ENCODE measurements at places on chromosomes 7 and 10.
A peak's percentile ranks its signal among the peaks of the same experiment; 100 is the strongest.

GRCh38 chr10:126264102-126265018, 123.9 kb downstream of the ADAM12 start:
- no peak for DNase-seq

DNA sequence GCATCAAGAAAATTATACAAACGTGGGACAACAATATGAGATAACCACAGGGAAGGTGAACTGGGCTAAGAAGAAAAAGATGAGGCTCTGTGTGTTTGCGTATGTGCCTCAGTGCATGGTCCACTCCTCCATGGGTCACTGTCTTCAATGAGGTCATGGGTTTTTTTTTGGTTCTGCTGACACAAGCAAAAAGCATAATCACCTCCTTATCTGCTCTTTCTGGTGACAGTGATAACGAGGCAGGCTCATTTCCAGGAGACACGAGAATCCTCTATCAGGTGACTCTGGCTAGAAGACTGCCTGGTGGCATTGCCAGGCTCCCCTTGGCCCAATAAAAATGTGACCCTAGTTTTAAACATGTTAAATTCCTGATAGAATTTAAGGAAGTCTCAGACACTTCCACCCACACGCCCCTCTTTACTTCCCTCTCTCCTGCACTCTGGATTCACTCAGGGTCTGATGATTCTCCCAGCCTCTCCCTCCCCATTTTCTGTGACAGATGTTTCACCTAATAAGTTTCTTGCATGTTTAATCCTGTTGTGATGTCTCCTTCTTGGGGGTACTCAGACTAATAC, 35.3 kb upstream of the CDCA7L start:
- no peak for DNase-seq

- DNase-seq, result no peak
These were observed 45.9 kb downstream of the INPP5A start for GRCh38 chr10:132583456-132583855.

DNA sequence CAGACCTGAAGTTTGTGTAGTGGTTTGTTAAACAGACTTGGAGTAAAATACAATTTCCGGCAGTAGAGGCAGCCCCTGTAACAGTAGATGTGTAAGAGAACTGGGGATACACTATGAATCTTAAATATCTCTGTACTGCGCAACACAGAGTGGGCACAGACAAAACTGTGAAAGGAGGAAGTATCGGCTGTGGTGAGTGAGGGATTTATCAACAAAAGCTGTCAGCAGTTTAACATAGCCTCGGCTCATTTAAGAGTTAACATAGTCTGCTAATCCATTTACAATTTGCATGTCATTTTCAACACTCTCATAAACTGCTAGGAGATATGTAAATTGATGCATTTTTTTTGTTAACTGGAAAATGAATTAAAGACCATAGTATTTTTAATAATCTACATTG, 225.2 kb downstream of the ZWINT start:
- peak; percentile 39 for DNase-seq

DNA sequence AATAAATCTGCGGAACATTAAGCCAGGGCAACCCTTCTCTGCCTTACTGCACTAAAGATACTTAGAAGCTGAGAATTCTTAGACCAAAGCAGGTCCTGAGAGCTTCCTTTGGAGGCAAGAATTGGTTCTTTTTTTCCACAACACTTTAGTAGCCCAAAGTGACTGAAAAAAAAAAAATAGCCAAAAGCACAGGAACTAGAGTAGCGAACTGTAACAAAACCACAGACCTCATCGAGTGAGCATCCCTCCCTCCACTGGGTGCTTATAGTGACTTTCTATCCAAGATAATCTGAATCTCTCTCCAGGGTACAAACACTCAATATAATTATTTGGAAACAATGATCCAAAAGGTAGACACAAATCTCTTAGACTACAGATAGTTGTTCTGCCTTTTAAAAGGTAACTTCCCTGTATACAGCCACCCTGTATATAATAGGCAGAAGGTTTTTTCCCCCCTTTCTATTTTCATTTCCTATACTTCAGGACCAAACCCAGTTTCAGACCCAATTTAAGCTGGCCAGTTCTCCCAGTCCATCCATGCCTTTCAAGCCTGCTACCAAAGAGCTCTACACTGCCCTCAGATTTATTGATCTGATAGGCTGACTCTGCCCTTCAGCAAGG, 31.6 kb upstream of the KCNIP2 start:
- DNase-seq, result peak; percentile 25

GRCh38 chr10:7258948-7259523, 151.8 kb downstream of the SFMBT2 start:
- peak; percentile 81 for DNase-seq

DNA sequence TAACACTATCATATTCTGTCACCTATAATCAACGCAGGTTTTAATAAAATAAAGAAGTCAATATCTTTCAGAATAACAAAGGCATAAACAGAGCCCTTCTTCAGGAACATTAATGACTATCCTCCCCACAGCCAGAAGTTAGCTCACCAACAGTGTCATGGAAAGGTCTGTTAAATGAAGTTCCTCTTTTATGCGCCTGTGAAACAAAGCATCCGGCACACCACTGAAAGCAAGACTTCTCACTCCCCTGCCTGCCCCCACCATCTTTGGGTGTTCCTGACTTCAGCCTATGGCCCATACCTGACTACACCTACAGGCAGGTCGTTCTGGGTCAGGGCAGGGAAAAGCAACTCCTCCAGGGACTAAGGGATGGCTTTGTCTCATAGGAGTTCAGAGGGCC, 205.4 kb downstream of the FANK1 start:
- peak; percentile 98 for DNase-seq

GRCh38 chr10:4609251-4609650, 216.8 kb upstream of the AKR1E2 start:
- DNase-seq, result no peak

DNA sequence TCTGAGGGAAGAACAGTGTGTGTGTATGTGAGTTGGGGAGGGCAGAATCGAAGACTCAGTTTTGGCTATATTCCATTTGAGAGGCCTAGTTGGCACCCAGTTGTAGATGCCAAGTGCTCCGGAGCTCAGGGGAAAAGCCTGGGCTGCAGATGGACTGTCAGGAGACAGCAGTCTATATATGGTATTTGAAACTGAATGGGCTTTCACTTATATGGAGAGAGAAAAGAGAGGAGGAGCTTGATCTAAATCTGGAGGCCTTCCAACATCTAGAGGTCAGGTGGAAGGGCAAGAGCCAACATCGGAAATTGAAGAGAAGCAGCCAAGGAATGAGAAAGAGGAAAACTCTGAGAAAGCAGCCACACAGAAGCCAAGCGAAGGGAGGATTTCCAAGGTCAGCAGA, 350.8 kb upstream of the BMPER start:
- DNase-seq, result no peak

DNA sequence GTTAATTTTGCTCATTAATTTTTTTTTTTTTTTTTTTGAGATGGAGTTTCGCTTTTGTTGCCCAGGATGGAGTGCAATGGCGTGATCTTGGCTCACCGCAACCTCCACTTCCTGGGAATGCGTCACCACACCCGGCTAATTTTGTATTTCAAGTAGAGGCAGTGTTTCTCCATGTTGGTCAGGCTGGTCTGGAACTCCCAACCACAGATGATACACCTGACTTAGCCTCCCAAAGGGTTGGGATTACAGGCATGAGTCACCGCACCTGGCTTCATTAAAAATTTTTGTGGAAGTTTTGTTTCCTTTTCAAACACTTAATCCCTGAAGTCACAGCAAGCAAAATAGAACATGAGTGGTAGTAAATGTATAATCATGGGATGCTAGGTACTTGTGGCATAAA, 857.2 kb upstream of the PHF14 start:
- DNase-seq, result no peak

- no peak for DNase-seq
These were observed 132.1 kb downstream of the MACC1 start for GRCh38 chr7:20085086-20085485.

DNA sequence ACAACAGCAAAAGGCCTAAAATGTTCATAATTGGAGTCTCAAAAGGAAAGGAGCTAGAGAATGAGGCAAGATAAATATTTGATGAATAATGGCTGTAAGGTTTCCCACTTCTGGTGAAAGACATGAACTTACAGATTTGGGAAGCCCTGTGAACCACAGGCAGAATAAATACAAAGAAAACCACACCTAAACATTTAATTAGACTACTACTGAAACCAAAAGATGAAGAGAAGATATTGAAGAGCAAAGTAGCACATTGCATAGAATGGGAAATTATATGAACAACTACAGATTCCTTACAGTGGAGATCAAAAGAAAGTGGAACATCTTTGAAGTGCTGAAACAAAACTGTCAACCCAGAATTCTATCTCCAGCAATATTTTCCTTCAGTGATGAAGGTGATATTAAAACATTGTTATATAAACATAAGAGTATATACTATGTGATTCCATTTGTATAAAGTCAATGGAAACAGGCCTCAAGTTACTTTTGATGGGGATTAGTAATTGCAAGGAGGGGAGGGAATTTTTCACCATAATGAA, 191.3 kb upstream of the KAT6B start:
- no peak for DNase-seq

- peak; percentile 80 for DNase-seq
These were observed at the start of gene PRXL2A for GRCh38 chr10:80408242-80409101. PRXL2A (plus strand) TSS chr10:80408551; CDS start chr10:80420468, 11,917 bp downstream.

- DNase-seq, result no peak
These were observed 191.7 kb upstream of the C7orf33 start for GRCh38 chr7:148398844-148399365.

DNA sequence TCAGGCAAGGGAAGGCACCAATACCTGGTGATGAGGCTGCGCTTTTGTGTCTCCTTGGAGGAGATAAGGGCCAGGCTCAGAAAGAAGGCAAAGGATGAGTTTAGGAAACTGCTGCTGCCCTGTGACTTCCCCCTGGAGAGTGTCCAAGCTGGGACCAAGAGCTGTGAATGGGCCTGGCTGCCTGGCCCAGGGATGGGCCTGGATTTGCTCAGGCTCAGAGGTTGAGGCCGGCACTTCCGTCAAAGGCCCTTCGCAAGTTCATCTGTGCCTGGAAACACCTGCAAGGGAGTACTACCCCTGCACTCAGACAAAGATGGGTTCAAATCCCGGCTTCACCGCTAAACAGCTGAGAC, 50.5 kb upstream of the NANOS1 start:
- no peak for DNase-seq

DNA sequence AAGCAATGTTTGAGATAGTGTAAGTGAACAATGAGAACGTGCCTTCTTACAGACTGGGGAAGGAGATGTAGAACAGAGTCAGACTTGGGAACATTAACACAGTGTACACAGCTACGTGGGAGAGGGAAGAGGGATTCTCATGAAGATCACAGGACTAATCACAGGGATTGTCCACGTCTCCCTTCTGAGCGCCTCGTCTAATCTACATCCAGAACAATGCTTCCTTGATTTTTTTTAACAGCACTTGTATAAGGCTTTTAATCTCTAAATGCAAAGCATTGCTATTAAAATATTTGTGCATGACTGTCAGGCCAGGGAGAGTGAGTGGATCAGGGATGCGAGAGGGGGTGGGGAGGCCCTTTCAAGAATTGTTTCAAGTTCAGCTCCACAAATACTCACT, 62.7 kb downstream of the MET start:
- DNase-seq, result no peak

DNA sequence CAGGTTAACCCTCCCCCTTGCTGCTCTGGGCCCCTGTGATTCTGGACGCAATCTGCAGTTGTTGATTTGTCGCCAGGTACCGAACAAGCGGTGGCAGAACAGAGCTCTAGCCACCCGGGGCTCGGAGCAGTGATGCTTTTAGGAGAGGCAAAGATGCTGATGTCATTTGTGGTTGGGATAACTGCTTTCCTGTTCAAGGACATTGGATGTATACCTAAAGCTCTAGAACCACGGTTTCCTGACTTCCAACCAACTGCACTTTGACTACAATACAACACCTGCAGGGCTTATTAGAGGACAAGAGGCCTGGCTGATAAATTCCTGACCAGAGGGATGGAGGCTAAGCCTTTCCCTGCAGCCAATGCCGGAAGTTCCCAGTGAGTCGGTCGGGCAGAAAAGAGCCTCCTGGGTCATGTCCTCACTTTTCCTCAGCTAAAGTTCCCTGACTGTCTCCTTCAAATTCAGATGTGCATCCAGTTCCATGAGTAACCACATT, 6.5 kb upstream of the RBM20 start:
- DNase-seq, result no peak

GRCh38 chr7:149776848-149777407, 3.5 kb upstream of the ZNF467 start:
- no peak for DNase-seq

DNA sequence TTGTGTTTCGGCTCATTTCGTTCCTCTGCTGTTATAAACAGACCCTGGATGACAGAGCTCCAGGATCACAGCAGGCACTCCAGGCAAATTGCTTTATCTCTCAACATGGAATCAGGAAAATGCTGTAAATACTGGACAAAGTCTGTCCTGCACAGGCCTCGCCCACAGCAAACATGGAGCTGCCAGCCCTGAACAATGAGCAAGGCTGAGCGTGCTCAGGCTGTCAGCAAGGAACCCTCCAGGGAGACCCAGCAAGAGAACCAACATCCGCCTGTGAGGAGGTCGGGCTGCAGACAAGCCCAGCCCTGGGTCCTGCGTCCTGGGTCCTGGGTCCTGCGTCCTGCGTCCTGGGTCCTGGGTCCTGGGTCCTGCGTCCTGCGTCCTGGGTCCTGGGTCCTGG, 180.8 kb downstream of the PTPRN2 start:
- no peak for DNase-seq

DNA sequence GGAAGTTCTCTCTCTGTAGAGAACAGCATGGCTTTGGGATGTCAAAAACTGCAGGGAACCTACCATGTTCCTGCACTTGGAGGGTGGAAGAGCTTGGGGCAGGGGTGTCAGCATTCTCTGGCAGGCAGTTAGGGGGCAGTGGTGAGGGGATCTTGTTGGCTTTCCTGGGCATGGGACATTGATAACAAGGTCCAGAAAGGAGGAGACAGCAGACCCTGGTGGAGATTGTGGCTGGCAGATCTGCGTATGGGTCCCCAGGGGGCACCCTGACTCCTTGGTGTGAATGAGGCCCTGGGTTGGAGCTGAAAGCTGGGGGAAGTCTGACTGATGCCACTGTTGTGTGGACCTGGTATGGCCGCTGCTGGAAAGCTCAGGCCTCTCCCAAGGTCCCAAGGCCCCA, 22.9 kb upstream of the CAMK2B start:
- DNase-seq, result peak; percentile 47

- DNase-seq, result peak; percentile 73
These were observed 746 bp downstream of the CCDC71L start for GRCh38 chr7:106659963-106660861.

- no peak for DNase-seq
These were observed 167.7 kb downstream of the SH3PXD2A start for GRCh38 chr10:103687718-103688117.

All from Kasumi-1 (cell line).